ENCODE measurements at places on chromosomes 3 and 15.
A peak's percentile ranks its signal among the peaks of the same experiment; 100 is the strongest.

DNA sequence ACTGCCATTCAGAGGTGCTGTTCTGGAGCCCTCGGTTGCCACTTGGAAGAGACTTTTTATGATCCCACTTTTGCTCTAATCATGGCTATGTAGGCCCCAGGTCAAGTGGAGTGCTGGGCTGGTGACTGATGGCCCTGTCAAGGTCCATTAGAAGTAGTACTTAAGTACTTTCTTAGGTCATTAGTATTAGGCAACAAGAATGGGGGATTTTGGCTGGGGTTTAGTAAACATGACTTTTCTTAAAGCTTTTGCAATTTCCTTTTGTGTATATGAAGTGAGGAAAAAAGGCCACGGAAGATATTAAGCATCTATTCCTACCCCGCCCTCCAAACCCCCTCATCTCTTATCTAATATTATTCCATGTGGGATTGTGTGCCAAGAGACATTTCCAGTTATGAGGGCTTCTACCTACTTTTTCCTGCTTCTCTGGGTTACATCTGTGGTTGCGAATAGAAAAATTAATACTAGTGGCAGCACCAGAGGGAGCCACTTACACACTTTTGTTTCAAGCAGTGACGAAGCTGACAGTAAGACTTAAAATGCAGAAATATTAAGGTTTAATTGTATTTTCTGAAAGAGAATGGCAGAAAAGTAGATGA lies 13.9 kb downstream of the NLGN1 start:
- no peak for DNase-seq

DNA sequence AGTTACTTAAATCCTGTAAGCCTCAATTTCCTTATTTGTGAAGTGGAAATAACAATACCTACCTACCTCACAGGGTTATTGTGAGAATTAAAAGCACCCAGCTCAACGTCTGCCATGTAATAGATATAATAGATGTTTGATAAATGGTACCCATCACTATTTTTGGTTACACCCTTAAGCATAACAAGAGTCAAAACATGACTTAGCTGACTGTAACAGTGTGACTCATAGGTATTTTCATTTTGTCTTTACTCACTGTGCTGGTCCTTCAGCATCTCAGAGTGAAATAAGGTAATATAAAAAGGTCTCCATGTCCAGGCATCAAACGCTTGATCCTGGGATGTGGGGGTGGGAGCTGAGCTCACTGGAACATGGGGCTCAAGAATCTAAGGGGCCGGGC lies 3.1 kb downstream of the CPLX3 start:
- no peak for DNase-seq

GRCh38 chr3:5165698-5166097 lies 21.8 kb upstream of the EDEM1 start:
- DNase-seq, result no peak

- DNase-seq, result no peak
Observed at GRCh38 chr3:182886497-182886896, 93.2 kb downstream of the ATP11B start.

DNA sequence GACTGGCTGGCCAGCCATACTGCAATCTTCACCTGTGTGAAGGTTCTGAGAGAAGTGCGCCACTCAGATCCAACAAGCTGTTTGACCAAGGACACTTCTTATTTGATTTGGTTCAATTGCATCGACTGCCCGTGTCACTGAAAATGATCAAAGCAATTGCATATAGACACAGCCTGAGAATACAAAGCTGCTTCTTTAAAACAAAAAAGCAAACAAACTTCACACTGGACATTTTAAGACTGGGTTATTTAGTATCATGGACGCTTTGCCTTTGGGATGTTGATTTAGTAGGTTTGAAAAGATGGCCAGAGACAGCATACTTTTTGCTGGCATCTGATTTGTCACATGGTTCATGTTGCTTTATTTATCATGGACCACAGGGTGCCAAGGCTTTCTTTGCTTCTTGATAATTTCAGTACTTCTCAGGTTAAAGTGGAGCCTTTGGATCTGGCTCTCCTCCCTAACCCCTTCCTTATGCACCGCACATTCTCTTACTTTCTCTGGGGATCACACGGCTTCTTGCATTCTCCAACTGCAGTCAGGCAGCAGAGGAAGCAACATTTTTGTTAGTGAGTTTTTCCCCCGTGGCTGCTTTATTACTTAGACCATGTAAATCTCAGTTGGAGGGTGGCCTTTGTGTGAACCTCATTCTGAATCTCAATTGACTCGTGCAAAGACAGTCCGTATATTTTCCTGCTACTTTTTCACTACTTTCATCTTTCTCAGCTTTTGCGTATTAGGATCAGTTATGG lies 151.0 kb downstream of the CD47 start:
- no peak for DNase-seq

DNA sequence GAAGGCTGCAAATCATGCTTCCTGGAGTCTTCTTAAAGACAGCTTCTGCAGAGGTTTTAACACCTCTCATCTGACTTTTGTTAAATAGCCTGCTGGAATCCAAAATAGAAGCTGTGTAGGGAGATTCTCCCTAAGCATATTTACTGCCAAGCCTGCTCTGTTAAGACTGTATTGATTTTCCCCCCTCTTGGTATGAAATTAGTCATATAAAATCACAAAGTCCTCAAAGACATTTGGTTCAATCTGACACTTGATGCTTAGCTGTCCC lies 94.6 kb downstream of the ITPR1 start:
- DNase-seq, result no peak

- no peak for DNase-seq
Observed at GRCh38 chr3:61157414-61157813, 93.8 kb downstream of the FHIT start.

- peak; percentile 53 for DNase-seq
Observed at GRCh38 chr15:89652131-89652530, 3.1 kb downstream of the KIF7 start.

DNA sequence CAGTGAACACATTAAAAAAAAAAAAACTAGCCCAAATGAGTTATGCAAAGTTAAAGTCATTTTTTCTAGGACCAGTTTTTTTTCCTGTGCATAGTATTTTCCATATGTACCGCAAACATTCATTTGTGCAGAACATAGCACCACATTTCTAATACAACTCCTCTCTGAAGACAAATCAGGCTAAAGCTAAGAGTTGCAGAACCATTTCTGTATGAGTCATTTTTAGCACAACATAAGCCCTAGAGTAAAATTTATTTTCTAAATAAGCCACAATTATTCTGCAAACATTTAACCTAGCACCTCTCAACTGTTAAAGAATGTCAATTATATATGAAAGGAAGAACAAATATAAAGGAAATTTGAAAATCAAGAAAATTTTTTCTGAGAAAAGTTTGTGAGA lies 375.8 kb downstream of the TIGIT start:
- DNase-seq, result no peak

GRCh38 chr15:73994912-73995622 lies 551 bp downstream of the PML start:
- DNase-seq, result no peak

DNA sequence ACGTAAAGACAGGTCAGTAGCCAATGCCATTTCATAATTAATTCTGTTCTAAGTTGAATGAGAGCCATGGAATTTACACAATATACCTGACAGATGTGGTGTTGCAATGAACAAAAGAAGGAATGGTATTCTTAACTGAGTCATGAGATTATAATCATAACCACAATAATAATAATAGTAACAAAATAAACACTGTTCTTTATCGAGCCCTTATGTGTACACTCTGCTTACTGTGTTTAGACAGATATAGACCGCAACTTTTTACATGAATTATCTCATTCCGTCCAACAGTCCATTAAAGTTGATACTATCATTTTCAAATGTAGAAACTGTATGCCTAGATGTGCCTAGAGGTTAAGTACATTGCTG lies 28.2 kb upstream of the SCAANT1 start:
- no peak for DNase-seq

DNA sequence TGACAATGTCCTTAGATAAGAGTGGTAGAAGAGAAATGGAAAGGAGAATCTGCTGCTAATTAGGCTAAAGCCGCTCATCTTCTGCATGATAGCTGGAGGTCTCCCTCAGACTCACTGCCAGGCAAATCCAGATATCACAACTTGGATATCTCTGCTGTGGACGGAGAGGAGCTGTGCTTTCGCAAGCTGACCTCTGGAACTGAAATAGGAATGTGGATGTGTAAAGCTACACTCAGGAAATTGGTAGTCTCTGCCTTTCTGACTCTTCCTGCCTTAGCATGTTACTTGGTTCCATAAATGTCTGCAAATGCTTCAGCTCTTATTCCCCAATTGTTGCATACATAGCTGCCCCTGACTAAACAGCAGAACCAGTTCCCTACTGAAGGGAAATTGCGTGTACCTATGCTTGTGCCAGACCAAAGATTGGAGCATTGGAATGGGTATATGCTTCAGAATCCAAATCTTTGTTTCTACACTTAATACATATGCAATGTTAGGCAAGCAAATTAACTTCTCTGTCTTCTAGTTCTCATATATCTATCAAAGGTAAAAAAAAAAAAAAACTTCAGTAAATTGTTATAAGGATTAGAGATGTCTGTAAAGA lies 74.7 kb upstream of the ROBO2 start:
- no peak for DNase-seq

- no peak for DNase-seq
Observed at GRCh38 chr3:100590840-100591147, 18.6 kb upstream of the ADGRG7 start.

GRCh38 chr3:99638167-99638948 lies at the start of gene COL8A1:
Gene COL8A1, plus strand, starts transcription at chr3:99638594. Its CDS starts 152,089 bp downstream, at chr3:99790683.
- no peak for DNase-seq

DNA sequence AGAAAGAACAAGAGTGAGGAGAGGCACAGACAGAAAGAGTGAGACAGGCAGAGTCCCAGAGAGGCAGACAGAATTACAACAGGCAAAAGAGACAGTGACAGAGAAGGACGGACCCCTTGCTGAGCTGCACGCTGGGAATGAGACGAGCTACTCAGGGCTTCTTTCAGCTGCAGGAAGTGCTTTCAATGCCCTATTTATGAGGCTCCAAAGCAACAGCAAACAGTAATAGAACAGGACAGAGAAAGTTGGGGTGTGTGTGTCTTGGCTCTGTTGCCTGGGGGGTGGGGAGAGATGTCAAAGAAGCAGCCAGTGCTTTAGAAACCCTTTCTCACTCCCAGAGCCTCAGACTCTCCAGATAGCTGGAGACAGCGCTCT lies 502 bp upstream of the TIMP4 start:
- no peak for DNase-seq

DNA sequence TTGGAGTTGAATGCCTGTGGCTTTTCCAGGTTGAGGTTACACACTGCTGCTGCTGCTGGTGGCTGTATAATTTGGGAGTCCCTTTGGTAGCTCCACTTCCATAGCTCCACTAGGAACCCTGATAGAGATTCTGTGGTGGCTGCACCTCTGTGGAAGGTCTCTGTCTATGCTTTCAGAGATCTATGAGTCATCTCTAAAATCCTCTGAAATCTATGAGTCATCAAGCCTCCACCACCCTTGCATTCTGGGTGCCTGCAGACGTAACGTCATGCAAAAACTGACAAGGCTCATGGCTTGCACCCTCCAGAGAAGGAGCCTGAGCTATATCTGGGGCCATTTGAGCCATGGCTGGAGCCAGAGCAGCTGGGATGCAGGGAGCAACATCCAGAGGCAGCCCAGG lies 1037.0 kb upstream of the CFAP20DC start:
- no peak for DNase-seq

GRCh38 chr15:24224161-24224560 lies 451.4 kb upstream of the NPAP1 start:
- no peak for DNase-seq

DNA sequence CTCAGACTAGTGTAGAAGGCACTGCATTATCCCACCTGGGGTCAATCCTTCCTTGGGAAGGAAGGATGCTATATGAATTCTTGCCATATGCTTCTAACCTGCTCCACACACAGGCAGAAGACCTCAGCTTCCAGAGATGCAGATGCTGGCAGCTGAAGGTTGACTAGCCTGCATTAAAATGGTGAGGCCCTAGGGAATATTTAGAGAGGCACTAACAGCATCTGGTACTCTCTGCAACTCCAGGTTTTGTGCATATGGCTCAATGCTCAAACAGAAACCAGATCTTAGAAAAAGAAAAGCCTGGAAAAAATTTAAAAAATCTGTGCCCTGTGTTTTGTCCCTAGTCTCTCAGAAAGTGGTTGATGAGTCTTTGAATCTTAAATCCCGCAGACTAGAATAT lies 56.0 kb upstream of the MYRIP start:
- DNase-seq, result no peak

DNA sequence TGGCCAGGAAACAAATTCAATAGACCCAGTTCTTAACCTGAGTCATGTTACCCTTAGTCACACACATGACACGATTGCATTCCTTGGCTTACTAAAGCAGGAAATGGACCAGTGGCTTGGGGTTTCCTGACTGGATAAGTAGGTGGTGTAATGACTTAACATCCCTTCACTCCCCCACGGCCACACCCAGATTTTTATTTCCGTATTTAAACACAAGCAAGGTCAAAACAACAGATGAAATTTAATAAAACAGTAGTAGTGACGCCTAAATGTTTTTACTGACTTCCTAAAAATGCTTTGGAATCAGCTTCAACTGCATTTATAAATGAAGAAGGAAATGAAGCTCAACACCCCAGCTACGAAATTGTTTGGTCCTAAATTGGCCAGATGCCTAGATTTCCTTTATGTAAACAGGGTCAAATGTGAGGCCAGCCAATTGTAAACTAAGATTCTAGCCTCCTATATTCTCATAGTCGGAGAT lies 324.3 kb downstream of the CHST2 start:
- DNase-seq, result no peak

- DNase-seq, result peak; percentile 69
Observed at GRCh38 chr15:57343048-57343447, 33.3 kb upstream of the CGNL1 start.

GRCh38 chr3:188421151-188421821 lies 267.3 kb downstream of the LPP start:
- DNase-seq, result no peak

DNA sequence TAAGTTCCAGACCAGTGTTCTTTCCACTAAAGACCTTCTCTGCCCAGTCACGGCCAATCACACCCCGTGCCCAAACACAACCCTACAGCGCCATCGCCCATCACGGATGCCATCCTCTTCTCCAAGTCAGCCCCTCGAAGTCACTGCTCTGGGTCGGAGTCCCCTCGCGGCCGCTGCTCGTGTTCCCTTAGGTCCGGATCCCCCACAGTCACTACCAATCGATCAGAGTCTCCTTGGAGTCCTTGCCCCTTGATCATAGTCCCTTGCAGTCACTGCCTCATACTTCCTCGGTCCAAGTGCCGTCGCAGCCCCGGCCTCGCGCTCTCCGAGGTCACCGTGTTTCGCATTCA lies 461 bp downstream of the PCYT1A start:
- DNase-seq, result no peak

DNA sequence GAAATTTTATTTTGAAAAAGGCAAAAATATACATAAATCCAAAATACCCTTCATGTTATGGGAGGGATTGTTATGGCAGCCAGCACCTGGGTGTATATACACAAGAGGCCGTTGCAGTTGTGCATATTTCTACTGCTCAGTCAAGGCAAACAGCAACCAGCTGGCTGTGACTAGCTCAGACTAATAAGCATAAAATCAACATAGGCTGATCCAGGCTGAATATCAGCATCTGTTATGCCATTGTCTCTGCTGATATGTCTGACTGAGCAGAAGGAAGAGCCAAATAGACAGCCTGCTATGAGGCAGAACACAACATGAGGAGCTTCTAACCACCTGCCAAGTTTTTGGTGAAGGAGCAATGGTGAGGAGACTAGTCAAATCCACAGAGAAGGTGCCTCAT lies 457.5 kb upstream of the ALCAM start:
- DNase-seq, result no peak
